Fibroblast of lung (primary cell): ENCODE measurements at places on chromosomes 7 and 10.

DNA sequence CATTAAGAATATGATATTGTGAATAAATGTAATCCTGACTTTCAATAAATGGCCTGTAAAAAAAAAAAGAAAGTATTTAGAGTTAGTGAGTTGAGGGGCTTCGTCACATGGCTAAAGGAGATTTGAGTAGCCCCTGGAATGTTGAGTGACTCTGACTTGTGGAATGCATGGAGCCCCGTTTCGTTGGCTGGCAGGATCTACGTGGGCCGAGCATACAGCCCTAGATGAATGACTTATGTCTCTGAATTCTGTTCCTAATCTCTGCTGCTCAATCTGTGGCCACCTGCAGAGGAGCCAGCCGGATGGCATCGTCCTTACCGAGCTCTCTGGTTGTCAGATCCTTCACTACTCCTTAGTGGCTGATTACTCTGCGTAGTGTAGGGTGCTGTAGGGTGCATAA is 155.7 kb downstream of the MGMT start:
- no peaks in the 10 kb centered on the region for H3K27me3 ChIP-seq
- no peak overlapping the region for H3K4me3 ChIP-seq

- H3K4me3 ChIP-seq = no peak overlapping the region
- no peak for DNase-seq
- H3K27me3 ChIP-seq = no peaks in the 10 kb centered on the region
- no peak overlapping the region for H3K27ac ChIP-seq
- no peaks in the 10 kb centered on the region for H3K36me3 ChIP-seq
- H3K4me1 ChIP-seq = no peaks in the 10 kb centered on the region
Observed at GRCh38 chr10:130000918-130001317, 36.8 kb upstream of the EBF3 start.

DNA sequence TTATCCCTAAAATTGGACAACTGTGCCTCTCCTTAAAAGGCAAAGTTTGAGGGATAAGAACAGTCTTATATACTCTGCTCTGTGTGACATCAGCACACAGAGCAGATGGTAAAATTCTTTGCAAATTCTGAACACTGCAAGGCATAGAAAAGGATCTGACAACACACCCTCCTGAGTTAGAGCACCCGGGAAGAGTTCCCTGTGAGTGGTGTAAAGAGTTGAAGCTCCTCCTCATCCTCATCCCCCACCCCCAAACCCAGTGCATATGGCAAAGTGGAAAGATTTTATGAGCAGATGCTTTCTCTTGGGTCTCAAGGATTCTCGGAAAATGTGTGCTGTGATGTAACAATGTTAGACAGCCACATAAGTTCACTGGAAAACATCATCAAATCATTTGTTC is 40.0 kb upstream of the DGKI start:
- no peak overlapping the region for H3K4me3 ChIP-seq
- peaks cover 11% of the 10 kb centered on the region for H3K36me3 ChIP-seq
- DNase-seq = peak; percentile 58
- peaks cover 10% of the 10 kb centered on the region for H3K4me1 ChIP-seq
- no peak overlapping the region for H3K27ac ChIP-seq
- H3K27me3 ChIP-seq = no peaks in the 10 kb centered on the region

- H3K4me1 ChIP-seq = no peaks in the 10 kb centered on the region
- no peaks in the 10 kb centered on the region for H3K36me3 ChIP-seq
- no peak overlapping the region for H3K27ac ChIP-seq
- peak; percentile 26 for DNase-seq
Observed at GRCh38 chr7:77765906-77766800, 32.1 kb downstream of the TMEM60 start.

- no peaks in the 10 kb centered on the region for H3K27me3 ChIP-seq
- peaks cover 27% of the 10 kb centered on the region for H3K4me1 ChIP-seq
- DNase-seq = no peak
Observed at GRCh38 chr7:134726581-134726980, 52.9 kb upstream of the CALD1 start.

DNA sequence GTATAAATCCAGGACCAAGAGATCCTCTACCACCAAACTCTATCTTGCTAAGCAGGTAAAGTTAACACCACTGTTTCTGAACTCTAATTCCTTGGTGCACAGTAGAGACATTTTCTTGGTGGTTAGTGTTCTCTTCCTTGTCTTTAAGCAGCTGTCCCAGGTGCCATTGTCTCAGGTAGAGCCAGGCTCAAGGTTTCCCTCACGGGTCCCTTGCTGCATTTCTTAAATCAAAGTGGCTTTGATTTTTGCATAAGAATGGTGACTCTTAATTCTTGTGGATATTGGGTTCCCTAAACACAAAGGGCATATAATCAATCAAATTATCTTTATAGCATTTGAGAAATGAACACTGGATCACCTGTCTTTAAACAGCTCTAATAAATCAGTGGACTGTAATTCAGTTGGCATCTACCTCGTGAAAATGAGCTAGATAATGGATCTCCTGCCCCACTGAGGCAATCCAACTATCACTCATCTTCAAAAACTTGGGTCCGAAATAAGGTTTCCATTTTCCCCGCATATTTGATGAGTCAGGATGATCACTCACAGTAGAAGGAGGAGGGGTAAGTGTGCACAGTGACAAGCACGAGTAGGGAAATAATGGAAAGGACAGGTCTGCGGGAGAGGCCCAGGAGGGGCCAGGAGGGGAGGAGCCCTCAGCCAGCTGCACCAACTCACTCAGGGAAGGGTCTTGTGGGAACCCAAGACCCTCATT is 2.4 kb downstream of the ABCC2 start:
- H3K4me3 ChIP-seq = no peak overlapping the region
- no peak for DNase-seq
- no peaks in the 10 kb centered on the region for H3K36me3 ChIP-seq
- H3K27ac ChIP-seq = peak overlapping the region; percentile 58

DNA sequence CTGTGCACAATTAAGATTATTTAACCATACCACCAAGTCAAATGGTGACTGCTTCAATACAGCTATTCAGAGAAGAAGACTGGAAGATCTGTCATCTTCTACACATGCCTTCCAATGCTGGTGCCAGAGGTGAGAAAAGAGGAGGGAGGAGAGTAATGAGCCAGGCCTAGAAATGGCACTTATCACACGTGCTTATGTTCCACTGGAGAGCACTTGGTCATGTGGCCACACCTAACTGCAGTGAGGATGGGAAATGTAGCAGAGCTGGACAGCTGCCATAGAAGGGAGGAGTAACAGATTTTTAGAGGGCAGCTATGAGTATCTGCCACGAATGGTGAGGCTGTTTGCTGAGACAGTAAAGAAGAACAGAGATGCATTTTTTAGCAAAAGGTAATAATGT is 77.1 kb downstream of the MPLKIP start:
- H3K36me3 ChIP-seq = no peaks in the 10 kb centered on the region
- H3K4me3 ChIP-seq = no peak overlapping the region
- no peaks in the 10 kb centered on the region for H3K27me3 ChIP-seq
- H3K4me1 ChIP-seq = no peaks in the 10 kb centered on the region
- peak; percentile 17 for DNase-seq

DNA sequence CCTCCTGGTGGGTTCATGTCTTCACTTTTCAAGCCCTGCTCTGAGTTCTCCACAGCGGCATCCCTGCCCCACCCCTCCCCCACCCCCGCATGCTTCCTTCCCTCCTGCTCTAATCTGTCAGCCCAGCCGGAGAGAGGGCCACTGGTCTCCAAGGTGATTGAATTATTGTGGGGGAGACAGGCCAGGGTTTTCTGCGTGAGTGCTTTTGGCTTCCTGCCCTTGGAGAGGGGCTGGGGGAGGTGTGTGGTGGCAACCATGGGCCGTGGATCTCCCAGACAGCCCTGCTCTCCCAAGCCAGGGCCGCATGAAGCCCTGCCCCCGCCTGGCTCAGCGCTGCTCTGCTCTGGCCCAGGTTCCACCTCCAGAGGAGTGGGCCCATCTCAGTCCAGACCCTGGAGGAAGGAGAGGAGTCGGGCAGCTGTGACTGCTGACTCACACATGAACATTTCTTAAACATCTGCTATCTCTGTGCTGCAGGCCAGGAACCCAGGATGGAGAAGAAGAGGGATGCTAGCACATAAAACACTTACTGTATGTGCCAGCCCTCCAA is 109.9 kb downstream of the ZMIZ1 start:
- H3K36me3 ChIP-seq = peaks cover 18% of the 10 kb centered on the region
- peak; percentile 95 for DNase-seq
- no peaks in the 10 kb centered on the region for H3K27me3 ChIP-seq
- H3K4me1 ChIP-seq = peaks cover 69% of the 10 kb centered on the region

DNA sequence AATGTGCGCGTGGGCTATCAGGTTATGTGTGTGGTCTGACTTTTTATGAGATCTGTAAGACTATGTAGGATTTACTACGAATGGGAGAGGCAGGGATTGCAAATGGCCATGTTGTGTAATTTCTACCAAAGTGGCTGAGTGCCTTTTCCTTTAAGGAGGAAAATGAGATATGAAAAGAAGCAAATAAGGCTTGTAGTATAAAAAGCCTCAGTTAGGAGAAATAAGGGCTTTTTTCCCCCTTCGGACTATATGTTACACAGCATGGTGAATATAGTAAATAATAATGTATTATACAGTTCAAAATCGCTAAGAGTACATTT is 447 bp upstream of the GPAM start:
- H3K27me3 ChIP-seq = no peaks in the 10 kb centered on the region
- no peaks in the 10 kb centered on the region for H3K4me1 ChIP-seq
- H3K36me3 ChIP-seq = no peaks in the 10 kb centered on the region

- no peak overlapping the region for H3K27ac ChIP-seq
- no peaks in the 10 kb centered on the region for H3K36me3 ChIP-seq
- no peak overlapping the region for H3K4me3 ChIP-seq
Observed at GRCh38 chr7:91187061-91187460, 77.2 kb upstream of the FZD1 start.

- DNase-seq = no peak
- H3K4me1 ChIP-seq = no peaks in the 10 kb centered on the region
- no peaks in the 10 kb centered on the region for H3K27me3 ChIP-seq
- no peak overlapping the region for H3K4me3 ChIP-seq
- no peak overlapping the region for H3K27ac ChIP-seq
Observed at GRCh38 chr10:86658261-86658741, 4.0 kb downstream of the OPN4 start.

GRCh38 chr7:69114374-69114773 is 483.9 kb upstream of the AUTS2 start:
- no peaks in the 10 kb centered on the region for H3K27me3 ChIP-seq
- H3K4me1 ChIP-seq = no peaks in the 10 kb centered on the region
- H3K27ac ChIP-seq = no peak overlapping the region
- H3K4me3 ChIP-seq = no peak overlapping the region
- DNase-seq = peak; percentile 79

DNA sequence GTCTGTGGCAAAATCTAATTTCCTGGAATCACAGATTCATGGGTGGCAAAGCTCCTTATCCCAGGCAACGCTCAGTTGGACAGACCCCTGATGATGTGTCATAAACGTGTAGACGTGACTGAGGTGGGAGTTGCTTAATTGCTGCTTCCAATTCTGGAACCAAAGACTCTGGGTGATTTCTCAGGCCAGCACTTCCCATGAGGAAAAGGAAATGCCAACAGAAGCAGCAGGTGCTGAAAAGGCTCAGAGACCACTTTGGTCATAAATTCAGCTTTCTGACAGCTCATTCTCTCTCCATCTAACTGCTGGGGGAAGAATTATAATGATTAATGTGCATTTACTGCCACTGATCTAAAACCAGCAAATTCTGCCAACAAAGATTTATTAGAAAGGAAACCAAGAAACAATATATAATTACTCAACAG is 88.7 kb downstream of the OSBPL3 start:
- H3K27me3 ChIP-seq = no peaks in the 10 kb centered on the region
- DNase-seq = peak; percentile 57
- H3K27ac ChIP-seq = no peak overlapping the region

GRCh38 chr10:89373916-89374711 is 3.7 kb upstream of the IFIT1B start:
- H3K4me3 ChIP-seq = peak overlapping the region; percentile 3
- peak; percentile 99 for DNase-seq
- H3K36me3 ChIP-seq = no peaks in the 10 kb centered on the region
- H3K27ac ChIP-seq = no peak overlapping the region
- H3K4me1 ChIP-seq = peaks cover 4% of the 10 kb centered on the region

GRCh38 chr10:78461333-78461732 is 427.7 kb downstream of the RPS24 start:
- no peak for DNase-seq
- peaks cover 9% of the 10 kb centered on the region for H3K4me1 ChIP-seq
- no peak overlapping the region for H3K4me3 ChIP-seq
- H3K27ac ChIP-seq = no peak overlapping the region
- no peaks in the 10 kb centered on the region for H3K27me3 ChIP-seq
- no peaks in the 10 kb centered on the region for H3K36me3 ChIP-seq

DNA sequence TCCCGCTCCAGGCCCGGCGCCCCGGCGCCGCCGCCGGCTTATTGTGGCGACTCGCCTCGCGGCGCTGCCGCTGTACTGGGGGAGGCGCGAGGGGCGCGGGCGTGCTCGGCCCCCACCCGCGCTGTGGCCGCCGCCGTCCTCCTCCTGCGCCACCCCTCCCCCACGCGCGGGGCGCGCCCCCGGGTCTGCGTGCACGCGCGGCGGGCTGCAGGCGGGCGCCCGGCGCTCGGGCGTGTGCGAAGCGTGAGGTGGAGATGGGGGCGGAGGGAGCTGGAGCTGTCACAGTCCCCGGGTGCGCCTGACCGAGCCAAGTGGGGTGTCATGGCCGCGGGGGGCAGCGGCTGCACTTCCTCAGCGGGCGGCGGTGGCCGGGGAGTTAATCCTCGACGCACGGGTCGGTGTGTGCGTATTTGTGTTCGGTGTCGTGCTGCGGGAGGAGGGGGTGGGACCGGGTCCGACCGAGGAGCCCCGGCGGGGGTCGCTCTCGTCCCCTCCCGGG is 672 bp downstream of the LCOR start:
- H3K36me3 ChIP-seq = no peaks in the 10 kb centered on the region
- peaks cover 4% of the 10 kb centered on the region for H3K4me1 ChIP-seq
- peak overlapping the region; percentile 26 for H3K27ac ChIP-seq
- peak; percentile 67 for DNase-seq
- no peaks in the 10 kb centered on the region for H3K27me3 ChIP-seq
- peak overlapping the region; percentile 87 for H3K4me3 ChIP-seq

DNA sequence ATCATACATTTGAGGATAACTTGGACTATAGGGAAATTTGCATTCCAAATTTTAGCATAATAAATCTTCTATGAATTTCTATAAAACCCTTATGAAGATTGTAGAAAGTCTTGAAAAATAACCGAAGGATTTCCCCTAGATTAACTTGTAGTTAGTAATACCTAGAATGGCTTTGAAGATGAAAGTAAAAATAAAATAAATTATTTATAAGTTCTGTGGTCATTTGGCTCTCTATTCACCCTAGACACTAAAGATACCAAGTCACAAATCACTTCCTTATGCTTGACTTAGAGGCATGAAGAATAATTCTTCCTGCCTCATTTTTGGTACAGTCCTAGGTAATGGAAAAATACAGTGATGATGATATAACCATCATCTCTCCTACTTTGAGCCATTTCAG is 79.3 kb downstream of the CSTF2T start:
- DNase-seq = no peak
- H3K27ac ChIP-seq = no peak overlapping the region
- no peaks in the 10 kb centered on the region for H3K36me3 ChIP-seq
